Stimulated activated memory B cell treated with anti-CD40 and anti-IgM and Interleukin-4, amounts not matched to agents 10 μg/mL and 1 μg/mL and 100 μg/mL, for 72 hours (primary cell): ENCODE measurements at places on chromosomes 4 and X.

DNA sequence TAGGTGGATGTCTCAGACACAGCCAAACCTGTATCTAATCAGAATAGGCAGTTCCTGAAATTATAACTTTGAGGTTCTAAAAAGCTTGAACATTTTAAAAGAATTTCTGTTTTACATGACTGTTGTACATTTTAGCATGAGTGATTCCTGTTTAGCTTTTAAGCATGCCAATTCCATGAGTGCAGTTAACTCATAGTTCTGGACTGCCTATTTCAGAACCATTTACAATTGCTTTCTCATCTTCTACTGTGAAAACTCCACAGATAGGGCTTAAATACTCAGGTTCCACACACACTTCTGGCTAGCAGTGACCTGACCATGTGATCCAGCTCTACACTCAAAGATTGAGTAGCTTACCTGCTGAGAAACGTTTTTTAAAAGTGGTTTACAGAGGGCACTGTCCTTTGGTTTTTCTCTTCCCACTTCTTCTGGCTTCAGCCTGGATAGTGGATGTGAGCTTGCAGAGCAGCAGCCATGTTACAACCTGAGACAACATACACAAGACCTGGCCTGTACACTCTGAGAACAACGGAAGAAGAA lies 280.8 kb downstream of the ANKRD50 start:
- no peak for ATAC-seq

GRCh38 chr4:6281436-6282313 lies 12.0 kb downstream of the WFS1 start:
- ATAC-seq, result no peak

- ATAC-seq, result no peak
These were observed 210.7 kb downstream of the PPP1R2C start for GRCh38 chrX:42567268-42567667.

DNA sequence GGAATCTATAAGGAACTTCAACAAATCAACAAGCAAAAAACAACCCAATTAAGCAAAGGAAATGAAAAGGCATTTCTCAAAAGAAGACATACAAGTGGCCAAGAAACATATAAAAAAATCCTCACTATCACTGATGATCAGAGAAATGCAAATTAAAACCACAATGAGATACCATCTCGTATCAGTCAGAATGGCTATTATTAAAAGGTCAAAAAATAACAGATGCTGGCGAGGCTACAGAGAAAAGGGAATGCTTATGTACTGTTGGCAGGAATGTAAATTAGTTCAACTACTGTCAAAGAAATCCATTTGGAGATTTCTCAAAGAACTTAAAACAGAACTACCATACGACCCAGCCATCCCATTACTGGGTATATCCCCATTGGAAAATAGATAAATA lies 292.4 kb upstream of the FAT1 start:
- no peak for ATAC-seq

DNA sequence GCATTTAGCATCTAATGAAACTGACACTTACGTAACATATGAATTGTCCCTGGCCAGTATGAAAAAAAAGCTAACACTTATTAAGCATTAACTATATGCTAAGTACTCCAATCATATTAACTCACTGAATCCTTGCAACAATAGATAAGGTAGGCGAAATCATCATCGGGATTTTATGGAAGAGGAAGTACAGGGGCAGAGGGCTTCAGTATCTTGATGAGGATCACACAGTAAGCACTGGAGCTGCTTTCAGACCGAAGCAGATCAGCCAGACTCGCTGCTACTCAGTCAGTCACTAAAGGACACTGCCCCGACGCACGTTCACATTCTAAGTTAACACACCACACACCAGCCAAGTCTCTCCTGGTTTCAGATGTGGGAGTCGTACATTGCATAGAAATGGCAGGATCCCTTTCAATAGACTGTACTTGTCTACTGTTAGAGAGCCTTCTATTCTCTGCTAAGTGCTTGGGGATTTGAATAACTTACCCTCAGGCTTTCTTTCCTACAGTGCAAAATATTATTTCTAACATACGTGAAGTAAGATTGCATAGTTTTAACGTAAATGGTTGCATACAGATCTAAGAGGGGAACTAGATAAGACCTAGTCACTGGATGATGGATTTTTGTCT lies 540.2 kb upstream of the TENM3 start:
- ATAC-seq, result no peak

- ATAC-seq, result no peak
These were observed 100.7 kb upstream of the GRPR start for GRCh38 chrX:16022580-16023200.

GRCh38 chrX:52346174-52347165 lies 22.4 kb upstream of the XAGE2 start:
- no peak for ATAC-seq

DNA sequence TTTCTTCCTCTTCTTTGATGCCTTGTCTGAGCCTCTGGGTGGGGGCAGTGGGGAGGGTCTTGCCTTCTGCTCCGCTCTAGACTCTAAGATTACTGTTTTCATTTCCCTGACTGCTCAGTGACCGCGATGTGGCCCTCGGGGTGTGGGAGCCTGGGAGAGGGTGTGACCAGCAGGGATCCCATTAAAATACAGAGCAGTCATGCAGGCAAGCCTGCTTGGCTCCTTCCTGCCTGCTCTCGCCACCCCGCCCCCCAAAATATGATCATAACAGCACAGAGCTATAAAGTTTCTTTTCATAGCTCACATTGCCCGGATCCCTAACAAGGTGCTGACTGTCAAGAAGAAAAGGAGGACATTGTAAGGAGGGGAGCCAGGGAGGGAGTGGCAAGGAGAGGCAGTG lies 332.9 kb downstream of the RAB28 start:
- ATAC-seq, result no peak

GRCh38 chr4:159003420-159004253 lies 99.2 kb upstream of the RAPGEF2 start:
- no peak for ATAC-seq

- no peak for ATAC-seq
These were observed 492.9 kb downstream of the INPP4B start for GRCh38 chr4:142353149-142353738.

GRCh38 chr4:108725457-108725856 lies 37.4 kb downstream of the ETNPPL start:
- ATAC-seq, result no peak

DNA sequence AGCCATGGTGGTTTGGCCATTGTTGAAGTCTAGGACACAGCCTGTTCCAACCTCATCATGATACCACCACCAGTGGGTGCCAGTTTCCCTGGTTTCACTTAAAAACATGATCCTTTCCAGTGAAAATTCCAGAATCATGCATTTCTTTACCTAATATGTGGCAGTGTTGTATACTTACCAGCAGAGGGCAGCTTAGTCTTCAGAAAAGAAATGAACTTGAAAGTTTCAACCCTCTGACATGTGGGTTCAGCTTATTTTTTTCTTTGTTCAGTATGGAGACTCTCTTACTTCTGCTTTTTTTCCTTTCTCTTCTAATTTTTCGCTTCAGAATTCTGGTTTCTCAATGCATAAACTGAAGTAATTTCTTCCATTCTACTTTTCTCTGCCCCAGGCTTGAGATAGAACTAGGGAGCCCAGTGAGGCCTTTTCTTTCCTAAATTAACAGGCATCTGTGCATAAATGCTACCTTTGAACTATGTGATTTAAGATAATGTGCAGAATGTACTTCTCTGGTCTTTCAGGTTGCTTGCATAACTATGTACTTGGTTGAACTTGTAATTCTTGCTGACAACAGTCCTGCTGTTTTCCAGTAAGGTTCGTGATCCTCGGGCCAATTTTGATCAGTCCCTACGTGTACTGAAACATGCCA lies 10.7 kb downstream of the LIAS start:
- ATAC-seq, result peak; percentile 87

DNA sequence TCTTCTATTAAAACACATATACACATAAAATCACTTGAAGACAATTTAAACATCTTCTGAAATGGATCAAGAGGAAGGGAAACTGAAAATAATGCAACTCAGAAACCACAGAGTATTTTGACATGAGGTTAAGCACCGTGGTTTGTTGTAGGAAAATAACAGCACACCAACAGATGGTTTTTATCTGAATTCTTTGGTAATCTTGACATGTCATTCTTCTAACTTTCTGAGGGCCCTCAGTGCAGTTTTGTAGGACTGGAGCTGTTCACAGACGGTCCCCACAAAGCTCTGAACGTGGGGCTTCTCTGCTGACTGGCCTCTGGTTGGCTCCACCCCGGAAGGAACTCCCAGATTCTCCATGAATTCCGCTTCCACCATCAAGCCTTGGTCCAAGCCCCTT lies 16.0 kb upstream of the TLR8 start:
- peak; percentile 76 for ATAC-seq

DNA sequence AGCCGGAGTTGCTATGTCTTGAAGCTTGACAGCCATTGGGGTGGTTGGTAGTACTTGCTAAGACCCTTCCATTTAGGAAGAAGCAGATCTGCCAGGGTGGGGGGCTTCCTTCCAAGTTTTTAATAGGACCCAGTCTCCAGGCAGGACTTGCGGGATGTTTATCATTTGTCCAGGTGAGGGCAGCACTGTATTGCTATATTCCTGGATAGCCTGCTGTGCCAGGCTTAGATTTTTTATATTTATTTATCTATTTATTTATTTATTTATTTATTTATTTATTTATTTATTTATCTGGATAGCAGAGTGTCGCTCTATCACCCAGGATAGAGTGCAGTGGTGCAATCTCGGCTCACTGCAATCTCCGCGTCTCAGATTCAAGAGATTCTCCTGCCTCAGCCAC lies 87.4 kb upstream of the CT45A1 start:
- ATAC-seq, result no peak

GRCh38 chrX:140425712-140426395 lies 79.0 kb downstream of the SOX3 start:
- no peak for ATAC-seq

DNA sequence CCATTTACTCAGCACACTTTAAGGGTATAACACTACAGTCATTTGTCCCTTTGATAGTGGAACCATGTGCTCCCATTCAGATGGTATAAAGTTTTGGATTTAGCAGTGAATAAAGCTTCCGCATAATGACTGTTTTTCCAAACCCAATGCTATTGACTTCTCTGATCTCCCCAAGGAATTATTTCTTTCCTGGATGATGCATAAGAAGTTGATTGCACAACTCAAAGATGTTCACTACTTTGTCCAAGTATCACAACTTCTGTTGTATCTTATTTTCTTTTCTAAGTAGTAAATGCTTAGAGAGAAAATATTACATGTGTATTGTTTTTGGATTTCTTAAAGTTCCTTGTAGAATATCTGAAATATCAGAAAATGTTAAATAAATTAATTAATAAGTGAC lies 300.2 kb downstream of the GPM6A start:
- no peak for ATAC-seq

DNA sequence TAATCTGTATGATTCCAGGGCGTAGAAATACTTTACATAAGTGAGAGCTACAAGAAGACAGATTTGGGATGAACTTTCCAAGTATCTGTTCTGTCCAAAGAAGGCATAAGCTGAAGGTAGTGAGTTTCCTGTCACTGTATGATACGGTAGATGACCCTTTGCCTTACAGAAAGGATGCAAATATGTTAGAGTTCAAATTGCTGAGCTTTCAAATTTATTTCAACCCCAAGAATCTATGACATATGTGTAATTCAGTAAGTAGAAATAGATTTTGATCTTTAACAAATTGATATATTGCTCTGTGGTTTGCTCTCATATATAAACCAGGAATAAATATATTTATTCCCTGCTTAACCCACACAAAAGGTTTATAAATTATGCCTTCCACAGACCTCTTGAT lies 16.5 kb downstream of the DIPK2B start:
- ATAC-seq, result no peak

- no peak for ATAC-seq
These were observed 180.4 kb downstream of the ZIC3 start for GRCh38 chrX:137746289-137746688.

- no peak for ATAC-seq
These were observed 239.6 kb downstream of the GRXCR1 start for GRCh38 chr4:43132010-43132582.

GRCh38 chr4:82739287-82740190 lies 59.1 kb downstream of the SCD5 start:
- ATAC-seq, result peak; percentile 83

- no peak for ATAC-seq
These were observed 21.2 kb downstream of the SPRY1 start for GRCh38 chr4:123417813-123418212.

DNA sequence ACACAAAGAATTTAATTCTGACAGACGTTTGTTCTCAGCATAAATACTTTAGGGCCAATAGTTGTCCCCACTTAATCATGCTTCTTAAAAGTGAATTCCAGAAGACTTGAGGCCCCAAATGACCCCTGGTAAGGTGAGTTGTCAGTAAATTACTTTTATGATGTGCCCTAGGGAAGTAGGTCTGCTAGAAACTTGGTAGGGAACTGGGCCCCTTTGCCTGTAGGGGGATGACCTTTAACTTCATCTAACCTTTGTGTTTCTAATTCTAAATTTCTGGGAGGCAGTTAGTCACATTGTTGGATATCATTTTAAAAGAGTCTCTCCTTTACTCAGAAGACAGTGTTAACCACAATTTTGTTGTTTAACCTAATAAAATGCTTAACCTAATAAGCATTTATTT lies 28.8 kb downstream of the HHIP start:
- ATAC-seq, result no peak

GRCh38 chrX:47514533-47515235 lies 31.7 kb upstream of the ZNF41 start:
- no peak for ATAC-seq

DNA sequence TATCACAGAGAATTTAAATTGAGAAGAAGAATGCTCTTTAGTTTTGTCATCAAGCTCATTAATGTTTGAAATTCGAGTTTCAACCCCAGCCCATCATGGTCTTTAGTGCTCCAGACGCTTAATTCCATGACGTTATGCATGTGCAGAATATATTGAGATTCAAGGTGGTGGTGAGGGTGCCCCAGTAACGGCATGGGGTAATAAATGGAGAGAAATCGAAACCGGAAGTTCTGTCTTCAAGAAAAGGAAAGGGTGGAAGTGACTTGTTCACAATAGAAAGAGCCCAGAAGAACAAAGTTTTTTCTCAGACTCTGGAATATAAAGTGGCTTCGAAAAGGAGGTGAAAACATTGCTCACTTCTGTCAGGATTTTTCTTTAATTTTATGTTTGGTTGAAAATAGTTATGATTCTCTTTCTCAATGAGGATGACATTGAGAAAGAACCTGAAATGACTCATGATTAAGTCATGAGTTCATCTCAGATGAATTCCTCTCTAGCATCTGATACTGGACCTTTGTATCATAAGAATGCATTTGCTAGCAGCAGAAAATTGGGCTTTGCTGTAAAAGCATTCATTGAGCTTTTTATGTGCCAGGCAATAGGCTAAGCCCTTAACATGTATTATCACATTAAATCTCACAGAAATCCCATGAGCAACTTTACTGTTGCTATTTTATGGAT lies 779 bp upstream of the DDX60L start:
- peak; percentile 62 for ATAC-seq
